ENCODE measurements at places on chromosomes 7 and 10.
A peak's percentile ranks its signal among the peaks of the same experiment; 100 is the strongest.

- DNase-seq: no peak
These were observed 54.1 kb downstream of the ZNF467 start for GRCh38 chr7:149719050-149719899.

GRCh38 chr10:86281396-86281795 lies 85.2 kb downstream of the GRID1 start:
- no peak for DNase-seq

DNA sequence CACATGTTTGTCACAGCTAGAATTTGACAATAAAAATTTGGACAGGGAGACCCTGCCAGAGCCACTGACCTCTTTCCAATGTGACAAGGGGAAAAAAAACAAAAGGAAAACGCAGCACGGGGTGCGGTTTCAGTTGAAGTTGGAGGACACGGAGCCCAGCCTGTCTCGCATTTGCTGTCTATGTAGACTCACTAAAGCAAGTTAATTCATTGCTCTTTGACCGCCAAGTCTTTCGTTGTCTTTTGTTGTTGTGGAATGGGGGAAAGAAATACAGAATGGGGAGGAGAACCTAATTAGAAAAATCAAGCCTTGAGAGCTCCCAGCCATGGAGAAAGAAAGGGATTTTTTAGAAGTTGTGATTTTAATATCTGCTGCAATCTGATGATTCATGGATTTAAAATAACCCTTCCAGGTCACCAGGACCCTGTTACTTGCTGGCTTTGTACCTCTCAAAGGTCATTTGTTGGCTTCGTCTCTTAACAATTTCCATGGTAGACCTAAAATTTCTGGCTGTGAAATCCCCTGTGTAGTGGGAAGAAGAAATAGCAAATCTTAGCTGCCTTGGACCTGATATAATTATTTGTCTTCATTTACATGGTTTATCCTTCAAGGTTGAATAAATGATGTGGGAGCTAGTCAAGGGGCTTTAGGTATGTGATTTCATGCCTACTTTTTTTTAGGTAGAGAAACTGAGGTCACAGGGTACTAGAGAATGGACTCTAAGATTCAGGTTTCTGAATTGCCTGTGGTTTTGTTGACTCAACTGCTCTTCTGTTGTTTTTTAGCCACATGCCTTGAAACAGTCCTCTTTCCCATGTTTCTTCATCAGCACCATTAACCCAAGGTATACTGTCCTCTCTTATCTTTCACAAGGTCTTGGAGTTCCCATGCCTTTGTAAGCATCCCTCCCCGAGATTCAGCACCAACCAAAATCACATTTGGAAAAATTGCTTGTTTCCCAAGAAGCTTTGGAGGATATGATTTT lies 78.7 kb downstream of the TCF7L2 start:
- DNase-seq: no peak

- DNase-seq: no peak
These were observed 439.7 kb upstream of the IGFBP3 start for GRCh38 chr7:46360811-46361210.

DNA sequence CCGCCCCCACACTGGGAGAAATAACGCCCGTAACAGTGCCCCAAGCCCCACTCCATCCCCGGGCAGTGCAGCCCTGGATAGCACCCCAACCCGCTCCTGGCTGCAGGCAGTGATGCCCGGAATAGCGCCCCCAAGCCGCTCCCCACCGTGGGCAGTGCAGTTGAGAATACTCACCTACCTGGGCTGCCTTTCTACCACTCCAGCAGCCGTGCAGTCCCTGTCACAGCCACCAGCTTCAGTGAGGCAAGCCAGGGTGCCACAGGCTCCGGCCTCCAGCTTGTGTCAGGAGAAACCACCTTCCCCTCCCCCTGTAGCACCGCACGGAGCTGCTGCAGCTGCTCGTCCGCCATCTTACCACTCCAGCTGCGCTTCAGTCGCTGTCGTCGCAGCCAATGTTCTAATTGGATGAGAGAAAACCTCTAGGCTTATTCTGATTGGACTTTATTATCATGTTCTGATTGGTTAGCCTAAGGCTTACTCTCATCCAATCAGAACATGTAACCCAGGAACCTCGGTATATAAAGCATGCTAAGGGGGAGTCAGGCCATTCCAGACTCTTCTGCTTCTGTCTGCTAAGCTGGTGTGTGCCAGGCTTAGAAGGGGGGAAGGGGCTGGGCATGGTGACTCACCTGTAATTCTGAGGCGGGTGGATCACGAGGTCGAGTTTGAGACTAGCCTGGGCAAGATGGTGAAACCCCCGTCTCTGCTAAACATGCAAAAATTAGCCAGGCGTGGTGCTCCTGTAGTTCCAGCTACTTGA lies 53.2 kb upstream of the ZNF33B start:
- DNase-seq: no peak

- DNase-seq: no peak
These were observed 134.2 kb downstream of the CTTNBP2 start for GRCh38 chr7:117739085-117739484.

DNA sequence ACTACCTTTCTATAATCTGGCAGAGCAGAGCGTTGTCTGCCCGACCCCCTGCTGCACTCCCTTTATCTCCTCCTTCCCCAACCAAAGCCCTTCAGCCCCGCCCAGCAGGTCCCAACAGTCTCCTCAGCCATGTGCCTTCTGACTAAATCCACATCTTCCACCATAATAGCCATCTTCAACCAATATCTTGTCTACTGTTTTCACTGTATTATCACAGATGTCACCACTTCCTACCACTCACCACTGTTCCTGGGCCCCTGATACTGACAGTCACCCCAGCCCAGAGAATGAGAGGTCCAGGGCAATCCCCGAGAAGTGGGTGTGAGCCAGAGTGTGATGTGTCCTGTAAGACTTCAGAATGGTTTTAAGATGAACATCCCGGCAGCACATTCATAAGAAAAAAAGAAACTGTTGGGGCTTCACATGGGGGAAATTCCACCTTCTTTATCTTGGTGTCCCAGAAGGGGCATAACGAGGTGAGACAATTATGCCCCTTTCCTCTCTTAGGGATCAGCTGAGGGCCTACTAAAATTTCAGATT lies 25.3 kb downstream of the CCDC6 start:
- no peak for DNase-seq

GRCh38 chr7:87866089-87866488 lies 10.1 kb downstream of the SLC25A40 start:
- no peak for DNase-seq

DNA sequence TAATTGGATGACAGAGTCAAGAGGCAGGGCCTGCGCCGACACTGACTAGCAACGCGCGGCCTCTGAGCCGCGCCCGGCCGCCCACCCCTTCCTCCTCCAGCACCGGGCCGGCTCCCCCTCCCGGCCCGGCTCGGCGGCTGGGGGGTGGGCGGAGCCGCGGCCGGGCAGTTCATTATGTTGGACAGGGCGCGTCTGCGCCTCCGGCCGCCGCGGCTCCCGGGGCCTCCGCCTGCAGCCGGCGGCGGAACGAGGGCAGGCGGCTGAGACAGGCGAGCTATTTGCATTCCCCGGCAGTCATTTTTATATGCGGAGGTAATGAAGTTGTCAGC lies 106.7 kb downstream of the SNX10 start:
- peak; percentile 54 for DNase-seq

- DNase-seq: no peak
These were observed 19.1 kb downstream of the CNOT4 start for GRCh38 chr7:135490783-135491182.

- no peak for DNase-seq
These were observed 79.5 kb upstream of the PRSS58 start for GRCh38 chr7:142337054-142338001.

DNA sequence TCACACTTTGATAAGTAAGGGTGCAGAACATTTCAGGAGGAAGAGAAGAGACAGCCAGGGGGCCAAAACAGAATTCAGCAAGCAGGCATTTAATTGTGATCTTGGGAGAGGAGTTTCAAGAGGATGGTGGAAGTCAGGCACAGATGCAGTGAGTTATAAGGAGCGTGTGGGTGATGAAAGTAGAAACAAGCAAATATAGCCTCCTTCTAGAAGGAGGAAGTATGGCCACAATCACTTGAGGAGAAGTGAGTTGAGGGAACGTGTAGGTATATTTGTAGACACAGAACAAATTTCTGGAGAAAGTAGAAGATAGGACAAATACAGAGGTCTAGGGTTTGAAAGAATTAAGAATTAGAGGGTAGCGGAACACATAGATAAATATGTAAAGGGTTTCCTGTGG lies 165.8 kb downstream of the CACNB2 start:
- DNase-seq: no peak

DNA sequence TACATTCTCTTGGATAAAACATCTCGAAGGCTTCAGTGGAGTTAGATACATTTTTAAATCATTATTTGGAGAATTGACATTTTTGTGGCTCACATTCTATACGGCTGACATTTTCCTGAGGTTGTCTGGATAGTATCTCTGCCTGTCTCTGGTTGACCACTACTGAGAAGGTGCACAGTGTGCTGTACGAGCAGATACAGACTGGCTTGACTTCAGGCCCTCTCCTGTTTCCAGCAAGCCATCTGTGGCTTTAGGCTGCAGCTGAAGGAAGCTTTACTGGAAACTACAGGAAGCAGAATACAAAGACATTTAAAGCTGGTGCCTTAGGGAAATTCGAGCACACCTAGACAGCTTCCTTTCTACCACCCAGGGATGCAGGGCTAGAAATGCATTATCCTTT lies 39.3 kb upstream of the RSU1 start:
- DNase-seq: no peak

Measured in NCI-H2171 (cell line).